ENCODE measurements at places on chromosomes 12 and 14.

GRCh38 chr14:42378880-42379279 is 772.2 kb downstream of the LRFN5 start:
- no peak for DNase-seq

- DNase-seq, result no peak
These were observed 45.4 kb downstream of the ALX1 start for GRCh38 chr12:85325442-85325841.

DNA sequence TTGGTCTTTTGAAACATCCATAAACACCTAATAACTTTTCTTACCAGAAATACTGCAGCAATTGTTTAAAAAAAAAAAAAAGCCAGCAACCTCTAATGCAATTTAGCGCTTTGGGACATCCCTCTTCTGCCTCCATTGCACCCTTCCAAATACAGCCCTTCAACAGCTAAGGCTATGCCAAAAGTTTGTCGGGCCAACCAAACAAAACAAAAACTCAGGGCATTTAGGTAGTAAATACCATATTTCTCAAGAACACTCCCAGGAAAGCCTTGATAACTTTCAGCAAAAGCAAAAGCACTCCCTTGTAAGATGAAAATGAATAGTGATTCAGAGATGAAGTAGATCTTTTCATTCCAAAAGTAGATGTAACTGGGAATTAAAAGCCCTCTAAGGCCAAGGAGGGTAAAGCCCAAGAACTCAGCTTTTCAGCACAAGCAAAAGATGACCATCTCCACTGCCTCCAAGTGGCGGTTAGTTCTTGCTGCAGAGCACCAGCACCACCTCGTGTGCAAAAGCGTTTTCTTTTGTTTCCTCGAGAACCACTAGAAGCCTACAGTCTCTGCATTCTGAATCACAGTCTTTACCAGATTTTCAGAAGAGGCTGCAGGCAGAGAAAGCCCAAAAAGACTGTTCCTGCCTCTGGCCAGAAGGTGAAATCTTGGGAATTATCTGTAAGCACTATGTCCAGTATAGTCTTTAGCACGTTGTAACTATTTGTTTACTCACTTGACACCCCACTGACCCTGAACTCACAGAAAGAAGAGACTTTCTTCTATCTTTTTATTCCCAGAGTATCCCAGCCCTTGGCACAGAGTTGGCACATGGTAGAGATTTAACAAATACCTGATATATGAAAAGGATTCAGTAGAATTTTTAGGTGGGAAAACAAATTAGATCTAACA is 53.1 kb downstream of the SIX6 start:
- no peak for DNase-seq

- DNase-seq, result no peak
These were observed 99.3 kb upstream of the LMNTD1 start for GRCh38 chr12:25652371-25652770.

DNA sequence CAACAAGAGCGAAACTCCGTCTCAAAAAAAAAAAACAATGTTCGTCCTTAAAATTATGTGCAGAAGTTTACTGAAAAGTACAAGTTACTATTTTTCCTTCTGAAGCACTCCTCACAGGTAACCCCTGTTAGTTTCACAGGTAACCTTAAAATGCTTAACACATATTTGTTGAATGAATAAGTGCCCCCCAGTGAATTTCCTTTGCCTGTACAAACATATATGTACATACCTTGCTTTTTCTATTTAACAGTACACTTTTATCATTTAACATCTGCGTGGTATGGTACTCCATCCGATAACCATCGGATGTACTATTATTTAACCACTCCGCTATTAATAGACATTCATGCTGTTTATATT is 1.4 kb upstream of the RAB35 start:
- no peak for DNase-seq
